ENCODE measurements at places on chromosomes 16 and 17.

GRCh38 chr16:20004931-20005330 is 68.8 kb downstream of the GPR139 start:
- no peak for DNase-seq

- no peak for DNase-seq
Measured at GRCh38 chr17:46874906-46875305, 23.5 kb downstream of the WNT9B start.

GRCh38 chr16:67155295-67156142 is 4.2 kb downstream of the TRADD start:
- peak; percentile 74 for DNase-seq

GRCh38 chr17:54933921-54934320 is 33.3 kb downstream of the TOM1L1 start:
- no peak for DNase-seq

DNA sequence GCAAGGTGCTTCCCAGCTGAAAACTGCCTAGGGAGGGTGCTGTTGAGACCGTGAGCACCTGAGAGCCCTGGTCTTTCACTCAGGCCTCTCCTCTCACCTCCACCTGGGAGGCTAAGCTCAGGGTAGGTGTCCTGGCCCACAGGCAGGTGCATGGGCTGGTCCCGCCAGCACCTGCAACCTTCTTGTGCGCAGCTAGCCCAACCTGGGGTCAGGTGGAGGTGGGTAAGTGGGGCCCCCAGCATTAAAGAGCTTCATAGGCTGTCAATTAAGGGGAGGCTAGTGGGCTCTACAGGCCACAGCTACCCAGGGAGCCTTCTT is 8.7 kb downstream of the ADCY7 start:
- DNase-seq: no peak

DNA sequence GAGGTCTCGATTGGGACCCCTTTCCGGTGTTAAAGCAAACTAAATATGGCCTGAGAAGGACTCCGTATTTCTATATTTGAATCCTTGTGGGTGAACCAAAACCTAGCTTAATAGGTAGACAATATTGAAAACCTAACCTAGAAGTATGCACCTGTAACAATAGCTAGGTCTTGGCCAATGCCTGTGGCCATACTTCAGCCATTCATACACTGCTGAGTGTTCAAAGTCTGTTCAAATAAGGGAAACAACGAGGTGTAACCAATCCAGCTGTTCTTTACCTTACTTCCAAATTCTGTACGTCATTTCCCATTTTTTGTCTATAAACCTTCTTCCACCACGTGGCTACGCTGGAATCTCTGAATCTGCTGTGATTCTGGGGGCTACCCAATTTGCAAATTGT is 34.1 kb upstream of the HELZ start:
- no peak for DNase-seq

DNA sequence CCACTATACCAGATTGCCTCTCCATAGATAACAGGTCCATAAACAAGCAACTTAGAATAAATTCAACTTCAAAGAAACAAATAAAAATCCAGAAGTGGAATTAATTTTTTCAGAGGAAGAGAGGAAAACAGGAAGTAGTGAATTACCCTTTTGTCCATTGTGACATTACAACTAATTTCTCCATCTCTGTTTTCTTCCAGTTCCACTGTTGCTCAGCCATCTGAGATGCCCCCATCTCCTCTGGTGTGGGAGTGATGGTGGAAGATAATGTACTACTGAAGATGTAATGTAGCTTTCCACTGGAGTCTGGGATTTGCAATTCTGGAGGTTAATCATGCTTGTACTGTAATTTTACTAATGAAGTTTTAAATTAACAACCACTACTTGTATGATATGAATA is 124.6 kb upstream of the TMEM97 start:
- DNase-seq: no peak

DNA sequence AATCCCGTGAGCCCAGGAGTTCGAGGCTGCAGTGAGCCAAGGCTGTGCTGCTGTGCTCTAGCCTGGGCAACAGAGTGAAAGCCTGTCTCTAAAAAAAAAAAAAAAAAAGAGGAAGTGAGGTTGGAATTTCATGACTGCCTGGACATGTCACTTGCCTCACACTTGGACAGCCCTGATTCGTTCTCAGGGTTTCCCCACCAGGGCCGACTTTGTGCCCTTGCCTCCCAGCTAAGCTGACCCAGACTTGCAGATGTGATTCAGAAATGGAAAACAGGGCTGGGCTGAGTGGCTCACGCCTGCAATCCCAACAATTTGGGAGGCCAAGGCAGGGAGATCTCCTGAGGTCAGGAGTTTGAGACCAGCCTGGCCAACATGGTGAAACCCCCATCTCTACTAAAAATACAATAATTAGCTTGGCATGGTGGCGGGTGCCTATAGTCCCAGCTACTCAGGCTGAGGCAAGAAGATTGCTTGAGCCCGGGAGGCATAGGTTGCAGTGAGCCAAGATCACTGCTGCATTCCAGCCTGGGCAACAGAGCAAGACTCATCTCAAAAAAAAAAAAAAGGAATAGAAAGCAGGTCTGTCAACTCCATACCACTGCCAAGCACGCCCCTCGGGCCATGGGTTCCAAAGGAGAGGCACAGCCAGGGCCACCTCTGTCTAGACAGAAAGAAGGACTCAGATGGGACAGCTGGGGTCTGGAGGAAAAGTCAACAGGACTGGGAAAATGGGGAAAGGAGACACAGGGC is 46.9 kb downstream of the SOCS1 start:
- DNase-seq: no peak

- no peak for DNase-seq
Measured at GRCh38 chr16:59840169-59840568, 1106.1 kb upstream of the GOT2 start.

- DNase-seq: no peak
Measured at GRCh38 chr17:77480199-77480508, 339.4 kb downstream of the SEC14L1 start.

GRCh38 chr17:74493331-74493833 is 26.9 kb downstream of the CD300A start:
- DNase-seq: peak; percentile 47

DNA sequence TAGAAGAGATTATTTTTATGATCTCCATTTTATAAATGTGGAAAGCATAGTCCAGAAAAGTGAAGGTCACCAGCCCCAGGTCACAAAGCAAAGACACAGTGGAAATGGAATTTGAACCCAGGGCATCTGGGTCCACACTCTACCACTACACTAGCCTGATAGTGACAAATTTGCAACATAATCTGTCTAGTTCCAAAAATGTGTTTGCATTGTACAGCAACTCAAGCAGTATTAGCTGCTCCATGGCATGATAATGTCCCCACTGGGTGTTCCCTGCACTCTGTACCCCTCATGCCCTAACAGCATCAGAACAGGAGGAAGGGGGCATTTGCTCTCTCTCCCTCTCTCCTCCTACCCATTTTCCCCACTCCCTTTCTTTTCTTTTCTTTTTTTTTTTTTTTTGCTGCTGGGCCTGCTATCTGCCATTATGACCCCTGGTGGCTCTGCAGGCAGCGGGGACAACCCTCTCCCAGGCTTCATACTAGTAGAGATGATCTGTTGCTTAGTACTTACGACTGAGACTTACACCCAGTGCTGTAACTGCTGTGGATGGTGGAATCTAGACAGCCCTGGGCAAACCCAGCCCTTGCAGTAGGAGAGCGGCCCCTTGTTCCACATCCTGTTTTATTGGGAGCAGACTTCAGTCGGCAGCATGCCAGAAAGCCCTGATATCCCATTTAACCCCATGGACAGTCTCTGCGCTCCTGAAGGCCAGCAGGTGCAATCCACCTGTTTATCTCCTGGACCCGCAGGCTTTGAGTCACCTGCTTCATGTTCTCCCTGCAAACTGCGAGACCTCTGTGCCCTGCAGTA is 306.3 kb downstream of the SOX9 start:
- DNase-seq: no peak

- no peak for DNase-seq
Measured at GRCh38 chr17:20086416-20087076, 77.4 kb downstream of the SPECC1 start.

GRCh38 chr16:68711421-68712139 is 25.5 kb upstream of the CDH1 start:
- DNase-seq: no peak

- no peak for DNase-seq
Measured at GRCh38 chr17:37570527-37571093, 38.6 kb downstream of the SYNRG start.

GRCh38 chr17:70336411-70336810 is 167.1 kb downstream of the KCNJ2 start:
- DNase-seq: no peak

DNA sequence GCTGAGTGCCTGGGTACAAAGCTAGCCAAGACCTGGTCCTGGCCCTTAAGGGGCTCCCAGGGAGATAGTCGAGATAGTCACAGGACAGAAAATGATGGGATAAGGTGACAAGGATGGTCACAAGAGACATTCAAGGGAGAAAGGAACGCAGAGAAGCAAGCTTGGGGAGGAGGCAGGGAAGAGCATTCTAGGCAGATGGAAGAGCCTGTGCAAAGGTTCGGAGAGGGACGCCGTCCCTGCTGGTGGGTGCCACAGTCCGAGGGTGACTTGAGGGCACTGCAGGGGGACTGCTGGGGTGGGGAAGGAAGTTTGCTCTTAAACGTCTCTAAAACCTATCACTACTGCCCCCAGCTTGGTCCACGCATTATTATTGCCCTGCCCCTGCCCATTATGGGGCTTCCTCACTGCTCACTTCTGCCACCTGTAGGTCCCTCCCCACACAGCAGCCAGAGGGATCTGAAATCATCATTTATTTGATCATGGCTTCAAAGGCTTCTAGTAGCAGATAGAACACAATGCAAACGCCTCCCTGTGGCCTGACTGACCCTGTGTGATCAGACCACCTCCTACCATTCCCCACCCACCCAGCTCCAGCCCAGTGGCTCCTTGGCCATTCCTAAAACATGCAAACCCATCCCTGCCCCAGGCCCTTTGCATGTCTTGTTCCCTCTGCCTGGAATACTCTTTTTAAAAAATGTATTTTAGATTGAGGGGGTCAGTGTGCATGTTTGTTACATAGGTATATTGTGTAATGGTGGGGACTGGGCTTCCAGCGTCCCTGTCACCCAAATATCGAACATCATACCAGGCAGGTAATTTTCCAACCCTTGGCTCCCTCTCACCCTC is 60.3 kb downstream of the RMI2 start:
- DNase-seq: no peak

GRCh38 chr17:62897706-62898105 is 68.3 kb upstream of the TANC2 start:
- DNase-seq: no peak
